Cerebellar nuclear complex (tissue), 1 donor: ENCODE measurements at places on chromosomes 6 and 20.

DNA sequence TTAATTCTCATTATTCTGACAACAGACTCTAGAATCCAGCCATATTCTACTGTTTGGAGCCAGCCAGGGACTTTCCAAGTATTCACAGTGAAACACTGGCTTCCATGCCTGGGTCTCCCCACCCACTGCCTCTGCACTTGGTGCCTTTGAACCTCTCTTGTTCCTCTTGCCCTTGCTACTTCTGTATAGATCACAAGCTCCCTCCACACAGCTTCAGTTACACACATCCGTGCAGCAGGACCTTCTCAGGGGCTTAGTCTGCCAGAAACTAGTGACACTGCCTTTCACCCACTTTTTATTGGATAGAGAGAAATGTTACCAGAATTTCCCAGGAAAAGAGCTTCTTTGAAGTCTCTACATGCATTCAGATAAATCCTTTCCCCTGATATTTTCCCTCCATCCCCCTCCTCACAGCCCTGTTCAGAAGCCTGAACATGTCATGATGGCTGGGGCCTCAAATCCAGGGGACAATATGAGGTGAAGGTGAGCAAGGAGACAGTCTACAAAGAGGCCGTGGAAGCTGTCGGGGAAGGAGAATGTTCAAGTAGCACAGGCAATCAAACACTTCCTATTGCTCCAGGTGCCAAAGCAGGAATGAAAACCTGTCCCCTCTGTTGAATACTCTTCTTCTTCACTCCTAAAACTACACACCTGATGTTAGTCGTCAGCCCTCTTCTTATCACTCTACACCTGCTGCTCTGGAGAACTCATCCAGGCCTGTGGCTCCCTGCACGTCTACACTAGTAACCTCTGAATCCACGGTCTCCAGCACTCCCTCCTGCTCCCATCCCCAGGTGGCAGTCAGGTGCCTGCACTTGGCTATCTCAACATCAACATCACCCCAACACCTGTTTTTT, 20.2 kb upstream of the HLA-DOA start:
- no peak for DNase-seq

- no peak for DNase-seq
Measured at GRCh38 chr20:46156065-46156464, 38.0 kb downstream of the CD40 start.

GRCh38 chr6:85482206-85482904, 32.5 kb downstream of the NT5E start:
- no peak for DNase-seq

DNA sequence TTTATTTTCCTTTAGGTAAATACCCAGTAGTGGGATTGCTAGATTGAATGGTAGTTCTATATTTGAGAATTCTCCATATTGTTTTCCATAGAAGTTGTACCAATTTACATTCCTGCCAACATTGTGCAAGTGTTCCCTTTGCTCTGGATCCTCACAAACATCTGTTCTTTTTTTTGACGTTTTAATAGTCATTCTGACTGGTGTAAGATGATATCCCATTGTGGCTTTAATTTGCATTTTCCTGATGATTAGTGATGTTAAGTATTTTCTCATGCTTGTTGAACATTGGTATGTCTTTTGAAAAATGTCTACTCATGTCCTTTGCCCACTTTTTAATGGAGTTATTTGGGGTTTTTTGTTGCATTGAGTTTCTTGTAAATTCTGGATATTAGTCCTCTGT, 85.6 kb downstream of the UBE3D start:
- no peak for DNase-seq

- no peak for DNase-seq
Measured at GRCh38 chr20:50425076-50425475, 85.1 kb upstream of the PTPN1 start.

DNA sequence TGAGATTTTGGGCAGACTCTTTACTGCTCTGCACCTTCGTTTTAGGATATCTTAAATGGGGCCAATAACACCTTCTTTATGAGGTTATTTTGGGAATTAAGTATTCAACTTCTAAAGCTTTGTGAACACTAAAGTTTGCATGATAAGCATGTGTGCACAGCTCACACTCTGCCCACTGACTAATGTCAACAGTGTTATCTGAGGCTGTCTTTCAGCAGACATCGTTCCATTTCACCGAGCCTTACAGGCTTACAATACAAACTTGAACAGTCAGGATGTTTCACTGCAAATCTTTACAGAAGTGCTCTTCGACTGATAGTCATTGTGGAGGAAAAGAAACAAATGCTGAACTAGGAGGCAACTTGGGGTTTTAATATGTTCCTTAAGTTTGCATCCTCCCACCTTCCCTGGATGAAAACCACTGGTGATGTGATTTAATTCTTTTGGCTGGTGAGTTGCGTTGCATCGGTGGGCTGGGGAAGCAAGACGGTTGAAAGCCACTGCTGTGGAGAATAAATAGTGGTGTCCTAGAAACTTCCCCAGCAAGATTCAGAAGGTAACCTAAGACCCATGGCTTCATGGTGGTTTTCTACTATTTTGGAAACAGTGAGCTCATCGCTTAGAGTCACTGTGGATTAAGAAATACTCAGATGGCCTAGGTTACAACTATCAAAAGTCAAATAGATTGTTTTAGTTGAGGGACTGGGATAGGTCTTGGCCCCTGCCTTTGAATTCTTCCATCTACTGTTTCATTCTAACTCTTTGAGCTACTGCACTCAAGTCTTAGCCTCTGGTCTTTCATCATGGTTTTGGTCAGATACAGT, 167.2 kb upstream of the MAP3K7 start:
- DNase-seq = no peak

- no peak for DNase-seq
Measured at GRCh38 chr6:129015721-129016120, 132.8 kb downstream of the LAMA2 start.

GRCh38 chr6:143896126-143896860, 32.0 kb downstream of the ZC2HC1B start:
- DNase-seq = no peak

- DNase-seq = no peak
Measured at GRCh38 chr20:47730744-47731143, 54.5 kb downstream of the SULF2 start.

- no peak for DNase-seq
Measured at GRCh38 chr6:25042984-25043725, 107.4 kb upstream of the RIPOR2 start.

GRCh38 chr20:62553838-62554161, 78.0 kb upstream of the GATA5 start:
- DNase-seq = no peak

DNA sequence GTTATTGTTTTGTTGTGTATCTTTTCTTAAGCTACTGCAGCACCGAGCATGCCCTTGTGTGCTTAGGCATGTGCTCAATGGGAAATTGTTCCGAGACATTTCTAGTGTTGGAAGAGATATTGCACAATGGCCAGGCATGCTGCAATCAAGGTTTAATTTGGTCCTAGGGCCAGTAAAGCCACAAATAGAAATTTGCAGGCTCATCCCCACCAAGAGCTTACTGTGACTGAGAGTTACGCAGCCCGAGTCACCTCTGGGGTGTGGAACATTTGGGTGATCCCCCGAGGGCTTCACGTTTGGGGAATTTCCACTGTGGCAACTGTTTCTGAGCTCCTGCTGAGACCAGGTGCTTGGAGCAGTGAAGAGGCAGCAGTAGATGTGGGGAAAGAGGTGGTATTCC, 65.8 kb downstream of the ADTRP start:
- DNase-seq = no peak

GRCh38 chr6:36958775-36959554, 4.4 kb downstream of the PI16 start:
- no peak for DNase-seq
